ENCODE measurements at places on chromosomes 6 and 20.

DNA sequence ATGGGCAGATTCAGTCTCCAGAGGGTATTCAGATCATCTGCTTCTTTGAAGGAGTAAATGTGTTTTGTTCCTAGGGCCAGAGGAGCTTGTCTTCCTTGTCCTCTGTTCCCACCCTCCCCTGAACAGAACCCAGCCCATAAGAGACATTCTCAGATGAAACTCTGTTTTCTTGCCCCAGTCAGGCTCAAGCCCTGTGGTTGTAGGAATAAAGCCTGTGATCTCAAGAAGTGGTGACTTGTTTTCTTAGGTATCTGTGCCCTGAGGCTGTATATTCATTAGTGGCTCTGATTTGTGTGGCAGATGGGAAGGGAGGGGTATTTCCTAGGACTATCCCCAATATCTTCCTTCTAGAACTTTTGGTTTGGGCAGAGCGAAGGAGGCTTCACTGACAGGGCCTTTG lies 27.9 kb downstream of the GSS start:
- no peak for DNase-seq
- H3K27ac ChIP-seq, result no peak overlapping the region
- H3K27me3 ChIP-seq, result no peaks in the 10 kb centered on the region
- H3K4me1 ChIP-seq, result no peaks in the 10 kb centered on the region
- no peak overlapping the region for H3K4me3 ChIP-seq

- no peaks in the 10 kb centered on the region for H3K36me3 ChIP-seq
- no peaks in the 10 kb centered on the region for H3K4me1 ChIP-seq
- no peak overlapping the region for H3K4me3 ChIP-seq
- peaks cover 2% of the 10 kb centered on the region for H3K27me3 ChIP-seq
These were observed 90.6 kb upstream of the BHLHE23 start for GRCh38 chr20:63097336-63097831.

GRCh38 chr6:34490390-34491090 lies 24.7 kb downstream of the PACSIN1 start:
- no peak overlapping the region for H3K4me3 ChIP-seq
- no peak overlapping the region for H3K27ac ChIP-seq
- no peaks in the 10 kb centered on the region for H3K27me3 ChIP-seq

DNA sequence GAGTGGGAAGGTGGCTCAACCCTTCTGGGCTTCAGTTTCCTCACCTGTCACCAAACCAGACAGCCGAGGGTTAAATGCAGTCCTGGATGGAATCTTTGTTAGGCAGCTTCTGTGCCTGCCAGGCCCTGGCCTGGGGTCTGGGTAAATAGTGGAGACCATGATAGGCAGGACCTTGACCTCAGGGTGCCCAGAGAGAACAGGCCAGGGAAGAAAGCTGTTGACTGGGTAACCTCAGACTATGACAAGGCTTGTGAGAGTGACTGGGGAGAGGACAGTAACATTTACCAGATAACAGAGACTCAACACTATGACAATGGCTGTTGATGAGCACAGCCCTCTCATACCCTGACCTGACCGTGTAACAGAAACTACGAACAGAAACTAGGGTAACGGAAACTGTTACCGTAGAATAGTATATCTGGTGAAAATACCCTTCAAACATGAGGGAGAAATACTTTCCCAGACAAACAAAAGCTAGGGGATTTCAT lies 218.3 kb downstream of the PREX1 start:
- no peak for DNase-seq
- H3K27ac ChIP-seq, result no peak overlapping the region
- no peaks in the 10 kb centered on the region for H3K4me1 ChIP-seq
- H3K4me3 ChIP-seq, result no peak overlapping the region

DNA sequence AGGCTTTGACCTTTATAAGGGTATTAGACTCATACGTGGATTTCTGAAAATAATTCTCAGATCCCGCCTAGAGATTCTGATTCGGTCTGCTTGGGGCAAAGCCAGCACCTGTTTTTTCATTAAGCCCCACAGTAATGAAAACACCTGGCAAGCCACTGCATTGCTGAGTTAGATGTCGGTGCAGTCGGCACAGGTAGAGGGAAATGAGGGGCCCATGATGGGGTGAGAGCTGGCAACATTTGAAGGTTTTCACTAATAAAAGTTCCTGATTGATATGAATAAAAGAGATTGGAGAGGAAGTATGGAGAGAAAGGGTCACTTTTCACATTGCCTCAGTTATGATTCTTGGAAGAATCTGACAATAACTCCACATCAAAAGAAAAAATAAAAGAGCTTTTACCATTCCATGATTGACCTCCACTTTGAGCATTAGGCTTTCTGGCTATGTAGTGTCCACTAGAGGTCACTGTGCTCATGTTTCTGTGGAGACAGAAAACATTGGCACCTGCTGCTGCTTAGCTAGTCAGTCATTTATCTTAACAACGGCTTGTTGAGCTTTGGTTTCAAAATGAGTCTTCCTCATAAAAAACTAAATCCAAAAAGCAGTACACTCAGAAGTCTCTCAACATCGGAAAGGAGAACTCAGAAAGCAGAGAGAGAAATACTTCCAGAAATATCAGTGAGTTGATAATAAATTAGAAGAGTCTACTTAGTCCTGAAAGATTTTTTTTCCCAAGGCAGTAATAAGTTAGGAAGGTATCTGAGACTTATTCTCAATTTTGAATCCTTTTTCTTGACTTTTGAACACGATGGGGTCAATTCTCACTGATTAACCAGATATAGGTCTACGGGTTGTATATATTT lies 53.3 kb upstream of the KLHL31 start:
- H3K4me3 ChIP-seq, result peak overlapping the region; percentile 6
- H3K4me1 ChIP-seq, result no peaks in the 10 kb centered on the region
- no peak overlapping the region for H3K27ac ChIP-seq
- no peaks in the 10 kb centered on the region for H3K27me3 ChIP-seq

GRCh38 chr6:13404892-13405254 lies 76.5 kb upstream of the TBC1D7 start:
- H3K27ac ChIP-seq, result no peak overlapping the region
- H3K36me3 ChIP-seq, result no peaks in the 10 kb centered on the region
- DNase-seq, result no peak
- H3K4me1 ChIP-seq, result peaks cover 3% of the 10 kb centered on the region
- no peak overlapping the region for H3K4me3 ChIP-seq

DNA sequence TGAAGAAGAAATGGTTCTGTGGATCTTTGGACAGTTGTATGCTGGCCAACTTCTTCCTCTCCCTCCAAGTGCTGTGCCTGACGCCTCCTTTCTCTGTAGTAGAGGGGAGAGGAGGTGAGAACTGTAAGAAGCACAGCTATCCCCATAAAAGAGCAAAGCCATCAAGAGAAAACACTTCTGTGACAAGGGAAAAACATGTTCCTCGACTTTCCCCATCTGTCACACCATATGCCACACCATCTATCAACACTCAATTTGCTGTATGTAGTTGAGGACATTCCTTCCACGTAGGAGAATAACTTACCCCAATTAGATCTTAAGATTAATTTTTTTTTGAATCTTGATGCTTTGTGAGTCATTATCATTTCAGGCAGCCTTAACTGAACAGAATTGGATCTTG lies 156.2 kb upstream of the PLCB4 start:
- H3K36me3 ChIP-seq, result no peaks in the 10 kb centered on the region
- H3K4me1 ChIP-seq, result no peaks in the 10 kb centered on the region
- no peak for DNase-seq
- H3K4me3 ChIP-seq, result no peak overlapping the region
- H3K27ac ChIP-seq, result no peak overlapping the region

GRCh38 chr6:54860132-54860531 lies 13.6 kb downstream of the FAM83B start:
- H3K27ac ChIP-seq, result no peak overlapping the region
- H3K4me1 ChIP-seq, result peaks cover 2% of the 10 kb centered on the region
- no peaks in the 10 kb centered on the region for H3K36me3 ChIP-seq
- H3K4me3 ChIP-seq, result no peak overlapping the region
- no peak for DNase-seq

- H3K27ac ChIP-seq, result no peak overlapping the region
- no peak overlapping the region for H3K4me3 ChIP-seq
- no peak for DNase-seq
- H3K4me1 ChIP-seq, result no peaks in the 10 kb centered on the region
- H3K36me3 ChIP-seq, result no peaks in the 10 kb centered on the region
These were observed 158.2 kb downstream of the AKAP7 start for GRCh38 chr6:131293472-131293911.

DNA sequence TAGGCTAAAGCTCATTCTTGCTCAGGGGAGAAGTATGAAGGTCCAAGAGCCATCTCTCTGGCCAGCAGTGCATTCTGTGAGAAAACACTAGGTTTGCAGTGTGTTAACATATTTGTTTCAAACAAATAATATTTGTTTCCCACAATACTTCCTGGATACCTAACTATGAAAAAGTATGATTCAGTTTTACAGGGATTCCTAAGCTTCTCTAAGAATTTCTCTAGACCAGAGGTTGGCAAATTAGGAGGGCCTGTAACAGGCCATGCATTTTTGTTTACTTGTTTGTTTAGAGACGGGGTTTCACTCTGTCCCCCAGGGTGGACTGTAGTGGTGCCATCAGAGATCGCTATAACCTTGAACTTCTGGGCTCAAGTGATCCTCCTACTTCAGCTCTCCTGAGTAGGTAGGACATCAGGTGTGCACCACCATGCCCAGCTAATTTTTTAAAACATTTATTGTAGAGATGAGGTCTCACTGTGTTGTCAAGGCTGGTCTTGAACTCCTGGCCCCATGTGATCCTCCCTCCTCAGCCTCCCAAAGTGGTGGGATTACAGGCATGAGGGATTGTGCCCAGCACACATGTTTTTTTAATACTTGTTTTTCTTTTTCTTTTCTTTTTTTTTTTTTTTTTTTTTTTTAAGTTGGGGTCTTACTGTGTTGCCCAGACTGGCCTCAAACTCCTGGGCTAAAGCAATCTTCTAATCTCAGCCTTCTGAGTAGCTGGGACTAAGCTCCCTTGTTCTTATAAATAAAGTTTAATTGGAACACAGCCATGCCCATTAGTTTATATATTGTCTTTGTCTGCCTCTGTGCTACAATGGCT lies 71.7 kb downstream of the ADGRG6 start:
- H3K4me1 ChIP-seq, result peaks cover 2% of the 10 kb centered on the region
- no peak overlapping the region for H3K4me3 ChIP-seq
- H3K27me3 ChIP-seq, result no peaks in the 10 kb centered on the region
- DNase-seq, result no peak
- no peaks in the 10 kb centered on the region for H3K36me3 ChIP-seq
- H3K27ac ChIP-seq, result no peak overlapping the region

- no peaks in the 10 kb centered on the region for H3K36me3 ChIP-seq
- no peak overlapping the region for H3K4me3 ChIP-seq
- DNase-seq, result peak; percentile 71
- H3K4me1 ChIP-seq, result no peaks in the 10 kb centered on the region
These were observed 687.9 kb upstream of the CITED2 start for GRCh38 chr6:140062043-140063020.

DNA sequence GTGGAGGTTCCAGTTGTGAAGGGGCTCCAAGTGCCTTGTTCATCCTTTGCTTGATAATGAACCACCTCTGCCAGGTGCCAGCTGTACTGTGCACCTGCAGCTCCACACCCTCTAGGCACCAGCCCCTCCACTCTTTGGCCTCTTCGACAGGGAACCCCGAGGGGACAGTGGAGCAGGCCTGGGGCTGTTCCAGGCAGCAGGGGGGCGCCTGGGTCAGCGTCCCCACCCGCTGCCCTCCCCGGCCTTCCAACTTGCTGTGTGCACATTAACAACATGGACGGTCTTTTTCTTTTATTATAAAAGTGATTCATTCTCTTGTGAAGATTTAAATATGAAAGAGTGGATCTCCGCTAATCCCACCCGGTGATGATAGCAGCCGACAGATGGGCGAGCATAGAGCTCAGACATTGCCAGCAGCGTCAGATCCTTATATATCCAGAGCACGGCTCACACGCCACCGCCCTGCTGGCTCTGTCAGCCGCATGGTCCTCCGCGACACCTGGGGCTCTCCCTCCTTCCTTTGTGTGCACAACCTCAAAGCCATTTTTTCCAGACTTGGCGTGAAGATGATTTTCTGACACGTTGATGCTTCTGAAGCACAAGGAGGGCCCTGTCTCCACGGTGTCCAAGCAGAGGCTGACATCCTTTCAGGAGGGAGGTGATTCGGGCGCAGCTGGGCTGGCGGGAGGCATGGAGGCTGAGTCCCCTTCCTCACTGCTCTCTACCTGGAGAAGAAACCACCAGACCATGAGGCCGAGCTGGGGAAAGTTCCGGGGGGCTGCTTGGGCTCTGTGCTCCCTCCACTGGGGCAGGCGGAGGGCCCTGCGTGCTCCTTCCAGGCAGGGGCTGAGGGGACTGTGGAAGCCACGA lies 22.2 kb upstream of the MRGBP start:
- no peak for DNase-seq
- no peaks in the 10 kb centered on the region for H3K36me3 ChIP-seq
- no peaks in the 10 kb centered on the region for H3K27me3 ChIP-seq
- H3K4me3 ChIP-seq, result no peak overlapping the region

DNA sequence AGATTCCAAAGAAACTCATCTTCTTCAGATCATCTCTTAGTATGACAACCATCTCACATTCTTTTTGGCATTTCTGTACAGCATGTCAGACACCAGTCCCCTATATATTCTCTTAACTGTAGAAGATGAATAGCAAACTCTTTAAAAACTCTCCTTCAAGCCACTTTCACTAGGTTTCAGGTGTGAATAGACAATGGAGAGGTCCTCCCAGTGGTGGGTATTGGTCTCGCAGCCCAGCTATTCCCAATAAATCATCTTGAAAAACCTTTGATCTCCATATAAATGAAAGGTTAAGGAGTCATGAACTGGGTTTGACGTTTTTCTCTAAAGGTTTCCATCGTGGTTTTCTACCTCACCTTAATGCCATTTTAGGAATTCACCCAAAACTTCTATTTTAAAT lies 180.0 kb downstream of the GJA1 start:
- H3K36me3 ChIP-seq, result no peaks in the 10 kb centered on the region
- H3K27ac ChIP-seq, result no peak overlapping the region
- H3K4me3 ChIP-seq, result no peak overlapping the region

DNA sequence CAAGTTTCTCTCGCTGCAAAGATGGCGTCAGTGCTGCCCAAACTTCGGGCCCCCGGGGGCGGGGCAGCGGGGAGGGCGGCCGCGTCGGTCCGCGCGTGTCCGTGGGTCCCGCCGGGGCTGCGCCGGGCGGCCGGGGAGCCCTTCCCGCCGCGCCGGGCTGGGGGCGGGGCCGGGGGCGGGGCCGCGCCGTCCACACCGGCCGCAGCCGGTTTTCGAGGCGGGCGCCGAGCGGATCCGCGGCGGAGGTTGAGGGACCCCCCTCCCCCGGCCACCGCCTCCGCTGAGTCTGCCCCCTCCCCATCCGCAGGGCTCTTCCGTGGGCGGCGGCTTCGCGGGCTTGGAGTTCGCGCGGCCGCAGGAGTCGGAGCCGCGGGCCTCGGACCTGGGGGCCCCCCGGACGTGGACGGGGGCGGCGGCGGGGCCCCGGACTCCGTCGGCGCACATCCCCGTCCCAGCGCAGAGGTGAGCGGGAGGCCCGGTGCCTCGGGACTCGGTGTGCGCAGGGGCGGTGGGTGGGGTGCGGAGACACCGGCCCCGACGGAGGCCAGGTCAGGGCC lies 572 bp downstream of the SLC2A4RG start:
- H3K27me3 ChIP-seq, result no peaks in the 10 kb centered on the region
- no peaks in the 10 kb centered on the region for H3K4me1 ChIP-seq
- H3K4me3 ChIP-seq, result peak overlapping the region; percentile 71

DNA sequence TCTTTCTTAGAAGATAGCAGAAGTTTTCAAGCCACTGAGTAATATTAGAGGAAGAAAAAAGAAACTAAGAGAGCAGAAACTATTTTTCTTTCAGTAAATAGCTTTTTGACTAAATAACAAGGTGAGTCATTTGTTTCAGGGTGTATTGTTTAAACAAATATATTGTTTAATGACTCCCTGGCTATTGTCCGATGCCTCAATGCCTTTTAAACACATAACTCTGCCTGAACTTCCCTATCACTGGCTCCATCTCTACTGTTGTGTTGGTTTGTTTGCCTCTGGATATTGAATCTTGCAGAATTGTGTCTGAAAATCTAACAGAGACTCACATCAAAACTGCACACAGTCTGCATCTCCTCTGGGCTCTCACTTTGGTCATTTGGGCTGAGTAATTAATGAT lies 19.6 kb upstream of the CLIC5 start:
- H3K4me1 ChIP-seq, result no peaks in the 10 kb centered on the region
- DNase-seq, result no peak
- no peaks in the 10 kb centered on the region for H3K27me3 ChIP-seq
- H3K36me3 ChIP-seq, result no peaks in the 10 kb centered on the region
